Thyroid gland (tissue), 4 donors: ENCODE measurements at places on chromosomes 2 and 18.

DNA sequence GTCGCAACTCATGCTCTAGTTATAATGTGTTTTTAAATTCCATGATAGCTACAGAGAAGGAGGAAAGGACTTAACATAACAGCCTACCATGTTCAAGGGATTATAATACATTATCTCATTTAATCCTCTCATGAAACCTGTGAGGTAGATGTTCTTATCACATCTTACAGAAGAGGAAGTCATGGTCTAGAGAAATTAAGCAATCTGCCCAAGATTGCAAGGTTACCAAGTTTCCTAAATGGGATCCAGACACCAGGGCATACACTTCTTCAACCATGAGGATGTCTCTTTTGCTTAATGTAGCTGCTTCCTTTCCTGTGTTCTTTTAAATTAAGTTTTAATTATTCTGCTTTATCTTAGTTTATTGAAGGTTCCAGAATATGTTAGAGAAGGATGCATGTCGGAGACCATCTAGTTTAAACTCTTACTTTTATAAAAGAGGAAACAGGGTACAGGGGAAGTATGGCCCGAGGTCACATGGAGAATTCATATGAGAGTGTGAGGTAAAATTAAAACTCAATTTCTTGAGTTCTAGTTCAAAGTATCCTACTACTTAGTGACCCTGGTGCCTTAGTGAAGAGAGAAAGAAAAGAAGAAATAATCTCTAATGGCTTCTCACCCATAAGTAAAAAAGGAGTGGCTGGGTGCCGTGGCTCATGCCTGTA is 3.6 kb upstream of the IL1A start:
- no peak for DNase-seq

- no peak for DNase-seq
Observed at GRCh38 chr2:227932403-227932802, 61.0 kb downstream of the DAW1 start.

DNA sequence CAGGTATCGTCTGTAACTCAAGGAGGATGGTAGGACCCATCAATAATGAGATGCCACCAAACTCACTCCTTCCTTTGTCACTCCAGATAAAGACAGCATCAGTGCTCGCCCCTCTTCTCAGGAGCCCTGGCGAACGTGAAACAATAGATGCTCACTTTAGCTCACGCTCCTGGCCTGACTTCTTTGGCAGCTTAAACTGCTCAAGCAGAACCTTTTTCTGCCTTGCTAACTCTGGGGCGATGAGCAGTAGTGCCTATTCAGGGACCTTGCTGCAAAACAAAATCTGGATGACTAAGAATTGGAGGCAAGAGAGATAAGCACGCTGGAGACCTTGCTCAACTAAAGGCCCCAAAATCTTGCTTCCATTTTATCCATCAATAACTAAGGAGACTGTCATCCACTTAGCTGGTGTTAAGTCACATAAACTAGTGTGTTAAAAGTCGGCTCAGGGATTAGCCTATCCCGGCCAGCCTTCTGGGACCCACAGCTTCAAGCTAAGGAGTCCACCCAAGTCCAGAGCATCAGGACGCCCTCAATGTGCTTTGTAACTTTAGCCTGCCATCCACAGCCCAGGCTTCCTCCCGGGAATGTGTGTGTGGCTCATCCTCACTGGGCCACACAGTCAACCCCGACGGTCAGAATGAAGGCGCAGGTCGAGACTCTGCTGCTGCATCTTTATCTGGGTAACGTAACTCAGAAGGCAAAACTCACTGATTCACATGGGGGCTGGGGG is 38.9 kb downstream of the ZNF516 start:
- DNase-seq: no peak

DNA sequence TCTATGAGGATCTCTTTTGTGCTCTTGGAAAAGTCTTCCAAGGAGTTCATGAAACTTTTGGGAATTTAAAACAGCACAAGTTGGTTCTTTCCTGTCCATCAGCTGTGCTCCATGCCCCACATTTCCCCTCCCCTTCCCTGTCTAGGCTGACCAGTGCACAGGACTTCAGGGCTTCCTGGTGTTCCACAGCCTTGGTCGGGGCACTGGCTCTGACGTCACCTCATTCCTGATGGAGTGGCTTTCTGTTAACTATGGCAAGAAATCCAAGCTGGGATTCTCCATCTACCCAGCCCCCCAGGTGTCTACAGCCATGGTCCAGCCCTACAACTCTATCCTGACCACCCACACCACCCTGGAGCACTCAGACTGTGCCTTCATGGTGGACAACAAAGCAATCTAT is 8.1 kb upstream of the DNAJB2 start:
- no peak for DNase-seq

DNA sequence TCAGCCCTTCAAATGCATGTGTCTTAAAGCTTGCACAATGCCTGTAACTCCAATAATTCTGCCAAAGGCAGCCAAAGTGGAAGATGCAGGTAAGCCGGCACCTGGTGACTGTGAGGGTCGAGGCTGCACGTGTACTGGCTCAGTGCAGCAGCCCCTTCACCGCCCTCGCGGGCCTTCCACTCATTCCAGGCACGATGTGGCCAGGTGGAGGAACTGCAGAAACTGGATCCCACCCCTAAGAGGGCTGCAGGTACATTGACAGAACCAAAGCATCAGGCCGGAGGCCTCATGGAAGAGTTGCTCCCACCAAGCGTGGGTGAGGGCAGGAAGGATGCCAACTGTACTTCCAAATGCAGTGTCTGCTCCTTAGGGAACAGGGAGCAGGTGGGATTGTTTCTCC is 253.4 kb downstream of the HDAC4 start:
- DNase-seq: no peak

- DNase-seq: no peak
Observed at GRCh38 chr18:60981682-60982328, 351.4 kb upstream of the CDH20 start.

DNA sequence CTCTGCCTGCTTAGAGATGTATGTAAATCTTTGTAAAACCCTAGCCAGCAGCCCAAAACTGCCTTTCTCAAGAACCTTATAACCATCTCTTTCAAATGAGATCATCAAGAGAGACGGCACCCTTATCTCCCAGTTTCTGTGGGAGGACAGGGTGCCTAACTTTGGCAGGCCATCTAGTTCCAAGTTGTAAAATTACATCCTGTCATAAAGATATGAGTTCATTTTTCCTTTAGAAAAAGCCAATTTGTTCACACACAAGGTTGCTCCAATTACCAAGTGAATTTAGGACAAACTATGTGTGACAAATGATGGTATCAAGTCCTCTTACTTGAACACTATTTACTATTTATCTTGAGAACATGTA is 65.3 kb downstream of the MEMO1 start:
- DNase-seq: no peak

DNA sequence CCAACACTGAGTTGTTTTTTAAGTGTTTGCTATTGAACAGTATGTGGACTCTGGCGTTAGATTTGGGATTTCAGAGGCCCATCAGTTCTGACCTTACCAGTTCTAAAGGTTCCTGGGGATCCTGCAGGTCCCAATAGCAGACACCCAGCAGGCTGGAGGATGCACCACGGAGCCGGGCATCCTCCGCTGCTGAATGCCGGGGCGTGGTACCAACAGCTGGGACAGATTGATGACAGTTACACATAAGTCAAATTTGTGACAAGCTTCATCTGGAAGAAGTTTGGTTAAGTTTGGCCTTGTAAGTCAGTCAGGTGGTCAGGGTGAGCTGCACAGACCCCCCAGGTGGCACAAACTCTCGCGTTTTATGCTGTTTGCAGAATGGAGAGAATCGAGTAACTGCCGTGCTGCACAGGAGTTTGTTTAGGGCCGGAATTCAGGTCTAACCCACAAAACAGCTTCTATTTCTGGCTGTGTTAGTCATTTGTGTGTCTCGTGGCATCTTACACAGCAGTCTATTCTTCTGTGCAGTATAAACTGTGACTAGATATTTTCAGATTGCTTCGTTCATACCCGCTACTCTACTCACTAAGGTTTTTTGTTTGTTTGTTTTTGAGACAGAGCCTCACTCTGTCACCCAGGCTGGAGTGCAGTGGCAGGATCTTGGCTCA is 19.2 kb downstream of the CTDP1 start:
- no peak for DNase-seq

DNA sequence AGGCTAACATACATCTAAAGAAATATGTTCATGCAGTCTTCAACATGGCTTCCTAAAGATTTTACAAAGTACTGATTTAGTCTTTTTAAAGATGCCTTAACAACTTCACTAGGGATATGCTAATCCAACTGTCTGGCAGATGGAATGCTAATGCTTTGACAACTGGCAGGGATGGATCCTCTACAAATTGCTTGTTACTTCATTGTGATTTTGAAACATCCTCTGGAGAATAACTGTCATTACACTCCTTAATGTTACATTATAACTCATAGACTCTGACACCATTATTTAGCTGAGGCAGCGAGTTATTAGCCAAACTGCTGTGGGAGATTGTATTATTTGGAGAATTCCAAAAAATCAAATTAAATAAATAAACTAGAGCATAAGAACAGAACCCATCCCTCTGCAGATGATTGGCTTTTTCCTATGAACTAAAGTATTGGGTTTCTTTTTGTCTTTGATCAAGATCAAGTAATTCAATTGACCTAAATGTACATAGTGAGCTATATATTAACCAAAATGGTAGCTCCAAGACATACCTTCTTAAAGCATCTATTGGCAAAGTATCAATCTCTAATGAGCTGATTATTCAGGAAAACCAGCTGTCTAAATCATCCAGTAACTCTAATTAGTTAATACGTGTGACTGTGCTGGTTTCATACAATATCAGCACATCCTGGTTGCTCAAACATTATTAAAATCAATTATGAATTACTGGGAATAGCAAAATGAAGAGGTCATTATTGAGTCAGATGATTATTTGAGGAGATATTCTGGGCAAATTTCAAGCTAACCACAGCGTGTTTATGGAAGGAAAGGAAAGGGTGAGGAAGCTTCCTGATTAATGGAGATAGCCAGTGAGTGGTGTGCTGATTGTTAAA is 321.3 kb upstream of the TFPI start:
- DNase-seq: no peak

- DNase-seq: no peak
Observed at GRCh38 chr2:186593523-186593922, 3.7 kb downstream of the ITGAV start.

- DNase-seq: peak; percentile 47
Observed at GRCh38 chr2:29014811-29015421, 33.8 kb downstream of the TOGARAM2 start.

GRCh38 chr18:24595561-24596031 is 135.2 kb downstream of the HRH4 start:
- peak; percentile 55 for DNase-seq

DNA sequence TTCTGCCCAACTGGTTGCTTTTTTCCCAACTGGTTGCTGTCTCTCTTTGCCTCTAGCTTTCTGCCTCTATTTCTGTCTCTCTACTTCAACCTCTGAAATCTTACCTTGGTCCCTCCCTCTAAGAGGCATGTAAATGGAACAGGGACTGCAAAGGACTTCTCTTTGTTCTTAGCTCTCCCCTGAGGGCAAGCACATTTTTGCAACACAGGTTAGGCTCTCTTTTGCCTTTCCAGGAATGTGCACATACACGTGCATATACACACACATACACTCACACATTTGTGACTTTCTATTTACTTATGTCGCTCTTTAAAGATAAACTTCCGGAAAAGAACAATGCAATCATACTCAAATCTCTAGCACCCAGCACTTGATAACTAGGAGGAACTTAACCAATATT is 262.6 kb upstream of the DDX18 start:
- no peak for DNase-seq

GRCh38 chr2:182666674-182667314 is 49.3 kb upstream of the DNAJC10 start:
- DNase-seq: no peak

GRCh38 chr2:158760887-158761286 is 34.2 kb upstream of the DAPL1 start:
- DNase-seq: no peak
